ENCODE measurements at places on chromosomes 13 and 19.

DNA sequence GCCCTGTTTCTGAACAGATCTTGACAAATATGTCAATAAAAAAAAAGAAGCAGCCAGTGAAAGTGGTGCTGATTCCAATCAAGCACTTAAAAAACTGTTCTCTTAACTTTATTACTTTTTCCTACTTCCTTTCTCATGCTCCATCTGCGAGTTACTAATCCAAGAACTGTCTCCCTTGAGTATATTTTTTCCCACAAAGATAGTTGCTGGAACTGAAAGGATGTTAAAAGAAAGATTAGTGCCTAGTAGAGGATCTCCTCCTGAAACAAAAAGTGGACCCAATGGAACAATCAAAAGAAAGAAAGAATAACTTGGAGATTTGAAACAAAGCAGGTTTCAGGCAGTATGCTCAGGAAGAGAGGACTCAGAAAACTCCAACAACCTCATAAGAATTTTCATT lies 1034.8 kb downstream of the PCDH17 start:
- DNase-seq: no peak

GRCh38 chr19:46460981-46461380 lies 10.4 kb downstream of the PNMA8A start:
- DNase-seq: no peak

GRCh38 chr13:38902551-38902950 lies 88.1 kb downstream of the STOML3 start:
- DNase-seq: no peak

GRCh38 chr13:67296511-67296910 lies 66.4 kb upstream of the PCDH9 start:
- no peak for DNase-seq

- no peak for DNase-seq
Observed at GRCh38 chr19:42069619-42070351, at the start of gene GRIK5. Gene GRIK5 (minus strand): TSS chr19:42070206. CDS start chr19:42065770, 4,436 bp downstream.
